ENCODE measurements at places on chromosomes 6 and 20. TPM values are rescaled to one million over a fixed set of nuclear protein-coding genes. Genes with fewer than 3 reads are reported as not detected.

Gene NRSN1
- not detected for total RNA-seq

GRCh38 chr20:3900187-3900604 is 11.0 kb downstream of the PANK2 start:
- H3K4me1 ChIP-seq: no peaks in the 10 kb centered on the region
- no peak overlapping the region for H3K27ac ChIP-seq
- H3K27me3 ChIP-seq: no peaks in the 10 kb centered on the region
- DNase-seq: no peak
- H3K4me3 ChIP-seq: no peak overlapping the region

Gene KCNK17
- total RNA-seq: 2.6 TPM

DNA sequence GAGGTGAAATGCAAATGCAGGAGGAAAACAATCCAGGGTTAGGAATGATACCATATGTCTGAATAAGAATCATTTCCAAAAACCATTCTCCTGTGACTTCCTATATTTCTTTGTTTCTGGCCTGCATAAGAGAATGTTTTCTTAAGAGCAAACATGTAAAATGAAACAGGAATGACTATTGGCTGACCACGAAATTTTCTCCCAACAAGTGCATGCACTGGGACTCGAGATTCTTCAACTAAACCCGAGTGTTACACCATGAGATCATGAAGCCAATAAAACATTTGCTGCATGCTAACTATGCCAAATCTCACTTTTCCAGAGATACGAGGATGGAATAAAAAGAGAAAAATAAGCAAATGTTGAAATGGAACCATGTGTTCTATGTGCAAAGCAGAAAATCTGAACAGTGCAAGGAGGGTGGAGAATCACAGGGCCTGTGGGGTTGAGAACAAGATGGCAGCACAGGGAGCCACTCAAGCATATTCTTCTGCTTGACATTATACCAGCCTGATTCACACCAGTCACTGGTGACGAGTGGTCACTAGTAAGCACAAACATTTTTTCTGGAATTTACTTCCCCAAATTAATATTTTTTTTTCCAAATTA is 212.2 kb upstream of the FOXA2 start:
- no peaks in the 10 kb centered on the region for H3K27me3 ChIP-seq
- H3K36me3 ChIP-seq: no peaks in the 10 kb centered on the region
- H3K4me1 ChIP-seq: no peaks in the 10 kb centered on the region
- H3K4me3 ChIP-seq: no peak overlapping the region

DNA sequence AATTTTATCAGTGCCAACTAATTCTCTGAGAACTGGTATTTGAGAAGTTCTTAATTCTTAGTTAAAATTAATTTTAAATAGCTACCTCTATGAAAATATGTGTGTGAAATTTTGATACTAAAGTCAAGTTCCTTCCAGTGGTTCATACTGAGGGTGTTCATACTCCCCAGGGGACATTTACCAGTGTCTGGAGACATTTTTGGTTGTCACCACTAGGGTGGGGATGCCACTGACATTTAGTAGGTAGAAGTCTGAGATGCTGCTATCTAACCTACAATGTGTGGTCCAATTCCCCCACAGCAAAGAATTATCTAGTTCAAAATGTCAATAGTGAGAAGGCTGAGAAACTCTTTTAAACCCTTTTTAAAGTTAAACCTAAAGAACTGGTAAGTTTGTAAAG is 463.8 kb downstream of the ADGRB3 start:
- no peaks in the 10 kb centered on the region for H3K4me1 ChIP-seq
- H3K36me3 ChIP-seq: no peaks in the 10 kb centered on the region
- H3K4me3 ChIP-seq: no peak overlapping the region
- H3K27me3 ChIP-seq: no peaks in the 10 kb centered on the region
- DNase-seq: no peak

Gene MUC21
- total RNA-seq: not detected

- H3K4me1 ChIP-seq: no peaks in the 10 kb centered on the region
- H3K27me3 ChIP-seq: no peaks in the 10 kb centered on the region
- no peak for DNase-seq
- no peaks in the 10 kb centered on the region for H3K36me3 ChIP-seq
- H3K27ac ChIP-seq: no peak overlapping the region
Observed at GRCh38 chr20:23626040-23626620, 11.6 kb downstream of the CST3 start.

Gene TGM3
- not detected for total RNA-seq

Gene MATN4
- 3.5 TPM for total RNA-seq

Gene IL20RA
- total RNA-seq: 9.3 TPM

DNA sequence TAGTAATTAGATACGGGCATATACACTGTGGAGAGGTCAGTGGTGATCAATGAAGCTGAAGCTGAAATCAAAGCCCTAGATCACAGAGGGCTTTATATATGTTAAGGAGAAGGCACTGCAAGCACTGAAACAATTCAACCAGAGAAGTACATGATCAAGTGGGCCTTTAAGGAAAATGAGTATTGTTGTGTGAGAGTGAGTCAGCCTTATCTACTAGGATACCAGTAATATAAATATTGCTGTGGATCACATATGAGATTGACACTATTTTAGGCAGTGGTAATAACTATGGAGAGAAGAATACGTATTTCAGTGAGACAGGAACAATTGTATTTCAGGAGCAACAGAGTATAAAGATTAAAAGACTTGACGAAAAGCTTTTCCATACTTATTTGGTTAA is 1172.2 kb upstream of the GJE1 start:
- no peak overlapping the region for H3K4me3 ChIP-seq
- H3K27ac ChIP-seq: no peak overlapping the region
- no peaks in the 10 kb centered on the region for H3K4me1 ChIP-seq
- H3K36me3 ChIP-seq: no peaks in the 10 kb centered on the region
- no peak for DNase-seq
- H3K27me3 ChIP-seq: no peaks in the 10 kb centered on the region

Gene TNFRSF6B
- total RNA-seq: 1.9 TPM

DNA sequence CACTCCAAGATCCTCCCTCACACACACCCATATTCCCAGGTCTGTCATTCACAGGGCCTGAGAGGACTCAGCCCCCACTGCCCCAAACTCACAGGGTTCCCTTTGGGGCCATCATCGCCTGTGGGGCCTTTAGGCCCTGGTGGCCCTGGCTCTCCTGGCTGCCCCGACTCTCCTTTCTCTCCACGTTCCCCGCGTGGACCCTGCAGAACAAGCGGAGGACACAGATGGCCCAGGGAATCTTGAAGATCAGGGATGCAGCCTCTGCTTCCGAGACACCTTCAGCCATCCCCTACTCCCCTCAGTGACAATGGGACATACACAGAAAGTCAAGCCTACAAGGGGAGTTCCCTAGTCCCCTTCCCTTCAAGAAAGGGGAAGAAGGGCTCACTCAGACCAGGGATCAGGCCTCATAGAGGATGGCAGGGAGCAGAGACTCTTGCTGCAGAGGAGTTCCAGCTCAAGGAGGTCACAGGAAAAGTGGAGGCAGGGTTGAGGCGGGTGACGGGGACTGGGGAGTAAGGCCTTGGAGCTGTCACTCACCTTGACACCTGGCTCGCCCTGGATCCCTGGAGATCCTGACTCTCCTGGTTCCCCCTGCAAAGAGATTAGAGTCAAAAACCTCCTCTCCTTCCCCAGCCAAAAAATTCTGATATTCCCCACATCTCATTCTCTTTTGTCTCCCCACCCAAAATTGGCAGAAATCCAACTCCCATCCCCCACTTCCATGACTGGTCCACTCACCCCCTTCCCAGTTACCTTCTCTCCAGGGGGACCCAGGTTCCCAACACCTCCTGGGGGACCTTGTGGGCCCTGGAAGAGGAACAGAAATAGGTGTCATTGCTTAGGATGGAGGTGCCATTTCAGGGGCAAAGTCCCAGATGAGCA is 22.7 kb downstream of the COL11A2 start:
- H3K4me3 ChIP-seq: no peak overlapping the region
- no peaks in the 10 kb centered on the region for H3K36me3 ChIP-seq

DNA sequence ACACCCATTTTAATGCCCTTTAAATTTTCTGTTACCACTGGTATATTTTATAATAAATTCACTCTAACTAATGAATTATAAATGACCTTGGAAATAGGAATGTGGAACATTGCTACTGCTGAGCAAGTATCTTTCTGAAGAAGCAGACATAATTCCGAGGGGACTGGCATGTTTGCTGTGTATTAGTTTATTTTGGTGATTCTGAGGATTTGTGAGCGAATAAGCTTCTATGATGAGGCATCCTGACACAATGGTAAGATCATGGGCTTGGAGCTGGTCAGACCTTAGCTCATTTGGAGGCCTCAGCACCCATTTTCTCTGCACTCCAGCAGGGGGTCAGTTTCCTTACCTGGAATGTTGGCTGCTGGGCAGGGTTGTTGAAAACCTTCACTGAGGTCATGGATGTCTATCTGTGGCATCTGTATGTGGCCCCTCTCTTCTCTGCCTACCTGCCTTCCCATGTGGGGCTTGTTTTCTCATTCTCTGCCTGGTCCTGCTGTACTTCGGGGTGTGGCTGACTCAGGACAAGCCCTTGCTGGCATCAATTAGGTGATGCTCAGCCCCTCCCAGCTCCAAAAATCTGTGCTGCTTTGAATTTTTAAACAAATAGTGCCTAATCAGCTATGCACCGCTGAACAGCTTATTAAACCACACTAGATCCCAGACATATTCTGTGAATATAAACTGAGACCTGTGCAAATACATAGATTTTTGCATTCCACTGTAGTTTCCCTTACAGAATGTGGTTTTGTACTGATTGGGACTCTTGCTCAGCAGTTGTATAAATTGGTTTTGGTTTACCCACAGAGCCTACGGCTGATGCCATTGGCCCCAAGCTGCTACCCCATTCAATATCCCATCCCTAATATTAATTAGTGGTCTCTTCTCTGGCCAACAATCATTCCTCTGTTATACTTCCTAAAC is 10.7 kb downstream of the ARID1B start:
- peaks cover 11% of the 10 kb centered on the region for H3K4me1 ChIP-seq
- H3K27ac ChIP-seq: no peak overlapping the region
- H3K36me3 ChIP-seq: no peaks in the 10 kb centered on the region

- H3K27me3 ChIP-seq: no peaks in the 10 kb centered on the region
- no peak overlapping the region for H3K27ac ChIP-seq
- no peak overlapping the region for H3K4me3 ChIP-seq
- H3K36me3 ChIP-seq: peaks cover 8% of the 10 kb centered on the region
- no peak for DNase-seq
Observed at GRCh38 chr6:132464538-132465256, 48.2 kb downstream of the STX7 start.

- no peak for DNase-seq
- H3K27me3 ChIP-seq: no peaks in the 10 kb centered on the region
- H3K27ac ChIP-seq: no peak overlapping the region
- H3K4me1 ChIP-seq: no peaks in the 10 kb centered on the region
- no peak overlapping the region for H3K4me3 ChIP-seq
Observed at GRCh38 chr6:88669475-88669874, 293.9 kb downstream of the RNGTT start.

- H3K4me3 ChIP-seq: no peak overlapping the region
- no peak for DNase-seq
- H3K4me1 ChIP-seq: no peaks in the 10 kb centered on the region
- H3K27ac ChIP-seq: no peak overlapping the region
- H3K27me3 ChIP-seq: no peaks in the 10 kb centered on the region
- H3K36me3 ChIP-seq: no peaks in the 10 kb centered on the region
Observed at GRCh38 chr6:4264601-4265000, 129.2 kb upstream of the ECI2 start.

Measured in pancreas (tissue), 10 donors.